MG63 (cell line): ENCODE measurements at places on chromosomes 1 and 21. TPM values are rescaled to one million over a fixed set of nuclear protein-coding genes. Genes with fewer than 3 reads are reported as not detected.

DNA sequence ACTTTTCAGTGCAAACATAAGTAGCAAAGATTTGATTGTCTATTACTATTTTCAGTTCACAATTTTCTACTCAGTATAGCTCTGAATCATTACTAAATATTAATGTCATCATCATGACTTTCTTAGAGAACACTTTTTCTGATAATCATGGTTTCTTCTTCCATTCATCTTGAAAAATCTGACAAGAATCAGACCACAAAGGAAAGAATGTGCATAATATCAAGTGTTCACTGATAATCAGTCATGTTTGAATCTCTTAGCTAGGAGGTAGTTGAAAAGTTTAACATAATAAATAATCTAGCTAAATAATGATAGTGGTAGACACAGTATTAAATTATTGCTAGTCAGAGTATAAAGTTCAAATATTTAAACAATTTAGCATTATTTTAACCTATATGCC lies 133.2 kb downstream of the BRINP3 start:
- DNase-seq: no peak

DNA sequence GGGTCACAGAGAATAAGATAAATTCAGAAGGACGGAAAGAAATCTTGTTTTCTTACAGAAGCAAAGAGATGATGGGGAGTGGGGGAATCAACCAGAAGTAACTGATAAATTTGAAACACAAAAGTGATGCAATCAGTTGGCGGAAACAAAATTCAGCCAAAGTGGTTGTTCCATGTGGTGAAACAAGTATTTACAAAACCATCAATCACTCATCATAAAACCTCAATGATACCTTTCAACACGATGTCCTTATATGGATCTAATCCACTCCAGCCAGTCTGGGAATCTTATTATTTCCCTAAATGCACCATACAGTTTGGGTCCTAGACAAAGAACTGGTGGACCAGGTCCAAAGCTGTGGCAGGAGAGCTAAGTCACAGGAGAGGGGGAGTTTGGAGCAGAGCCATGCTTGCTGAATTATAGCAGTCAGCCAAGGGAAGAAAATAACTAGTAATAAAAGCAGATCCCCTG lies 303.8 kb upstream of the LRRC7 start:
- DNase-seq: no peak

GRCh38 chr1:211336775-211337174 lies 10.1 kb downstream of the TRAF5 start:
- DNase-seq: no peak

GRCh38 chr1:32715901-32716311 lies 13.3 kb upstream of the SYNC start:
- no peak for DNase-seq

- no peak for DNase-seq
Measured at GRCh38 chr1:195958131-195958530, 650.1 kb downstream of the KCNT2 start.

GRCh38 chr1:88398338-88398737 lies 285.7 kb upstream of the PKN2 start:
- DNase-seq: no peak

Gene LAMB3
- 1.5 and 4.7 TPM in 2 replicates for total RNA-seq

Gene RGS1
- total RNA-seq: 0.62 TPM in 1 of 2 replicates, not detected in the other

DNA sequence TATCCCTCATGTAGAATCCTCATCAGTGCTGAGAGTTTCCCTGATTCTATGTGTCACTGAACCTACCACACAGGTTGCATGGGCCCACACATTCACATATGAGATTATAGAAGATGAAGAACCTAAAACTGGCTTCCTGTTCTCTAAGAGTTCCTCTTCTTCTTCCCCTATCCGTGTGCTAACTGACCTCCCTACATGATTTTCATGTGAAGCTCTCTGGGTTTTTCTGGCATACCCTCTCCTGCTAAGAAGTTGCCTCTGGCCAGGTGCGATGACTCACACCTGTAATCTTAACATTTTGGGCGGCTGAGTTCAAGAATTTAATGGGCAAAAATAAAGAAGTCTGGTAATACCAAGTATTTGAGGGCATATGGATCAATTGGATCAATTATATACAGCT lies 5.5 kb upstream of the CD244 start:
- DNase-seq: no peak

DNA sequence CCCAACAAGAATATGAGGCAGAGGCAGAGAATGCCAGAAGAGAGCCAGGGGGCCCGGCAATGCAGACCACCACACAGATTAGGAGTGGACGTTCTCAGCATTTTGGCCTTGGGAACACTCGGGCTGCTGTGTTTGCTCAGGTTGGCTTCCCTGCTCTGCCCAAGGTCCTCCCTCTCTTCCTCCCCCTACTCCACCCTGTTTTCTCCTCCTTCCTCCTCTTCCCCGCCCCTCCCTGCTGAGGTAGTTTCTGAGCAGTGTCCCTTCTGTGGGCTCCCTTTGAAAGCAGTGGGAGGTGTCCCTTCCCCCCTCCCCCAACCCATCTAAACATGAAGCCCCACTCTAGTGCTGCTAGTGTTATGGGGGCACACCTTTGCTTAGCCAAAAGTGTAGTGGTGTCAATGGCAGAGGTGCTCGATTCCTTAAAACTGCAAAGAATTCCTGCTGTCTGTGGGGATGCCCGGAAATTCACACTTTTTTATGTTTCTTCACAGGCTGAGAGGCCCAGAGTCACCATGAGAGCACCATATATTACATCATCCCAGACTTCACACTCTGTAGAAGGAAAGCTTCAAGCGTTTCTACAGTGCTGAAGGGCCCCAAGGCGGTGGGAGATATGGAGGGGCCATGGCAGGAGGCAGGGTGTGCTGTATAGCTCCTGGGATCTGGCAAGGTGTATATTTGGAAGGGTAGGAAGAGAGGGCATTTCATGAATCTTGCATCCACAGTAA lies at the start of gene HHIPL2:
Gene HHIPL2 (minus strand): TSS at position 161 of the 728 bp plus-strand sequence. CDS start 60 bp downstream, at position 101.
- no peak for DNase-seq

DNA sequence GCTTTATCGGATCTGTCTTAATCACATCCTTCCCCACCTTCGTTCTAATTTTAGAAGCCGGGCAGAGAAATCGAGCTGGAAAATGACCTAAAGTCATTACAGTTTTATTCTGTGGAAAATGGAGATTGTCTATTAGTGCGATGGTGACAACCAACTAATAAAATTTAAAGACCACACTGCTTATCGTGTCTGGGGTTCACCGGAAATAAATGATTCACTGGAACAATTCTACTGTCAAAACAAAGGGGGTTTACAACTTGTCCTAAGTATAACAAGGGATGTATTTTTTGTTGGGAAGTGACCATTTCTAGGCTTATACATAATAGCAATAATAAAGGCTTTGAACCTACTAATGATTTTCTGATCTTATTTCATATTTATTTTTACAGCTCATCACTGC lies 55.6 kb downstream of the B3GALNT2 start:
- DNase-seq: no peak

GRCh38 chr21:26795866-26796329 lies 49.3 kb downstream of the ADAMTS1 start:
- DNase-seq: peak; percentile 34

DNA sequence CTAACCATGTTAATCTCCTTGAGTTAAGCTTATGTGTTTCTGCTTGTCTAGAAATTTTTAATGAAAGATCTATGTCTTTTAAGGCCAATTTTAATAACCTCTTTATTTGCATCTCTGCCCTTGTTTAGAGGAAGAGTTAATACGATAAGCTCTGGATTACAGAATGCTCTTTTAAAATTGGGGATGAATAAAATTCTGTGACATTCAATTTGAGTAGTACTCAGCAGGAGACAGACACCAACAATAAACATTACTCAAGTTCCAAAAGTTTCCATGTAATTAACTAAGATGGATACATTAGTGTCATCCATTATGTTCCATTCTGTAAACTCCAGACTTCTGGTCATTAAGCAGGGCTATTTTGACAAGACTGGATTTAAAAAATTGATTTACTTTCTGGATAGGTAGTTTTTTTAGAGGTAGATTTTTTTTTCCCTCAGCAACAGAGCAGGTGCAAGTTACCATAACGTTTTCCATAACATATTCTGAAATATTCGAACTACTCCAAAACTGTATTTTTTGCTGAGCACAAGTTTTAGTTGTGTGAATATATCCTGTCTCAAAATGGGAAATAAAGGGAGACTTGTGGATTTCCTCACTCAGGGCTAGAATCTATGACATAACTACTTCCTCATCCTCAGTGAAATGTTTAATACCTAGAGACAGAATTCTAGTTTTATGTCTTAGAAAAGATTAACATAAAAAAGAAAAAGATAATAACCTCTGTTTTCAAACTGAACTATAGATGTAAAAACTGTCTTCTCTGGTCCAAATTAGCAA lies 221.7 kb downstream of the NEGR1 start:
- no peak for DNase-seq

- DNase-seq: no peak
Measured at GRCh38 chr1:35783055-35783583, 13.3 kb upstream of the CLSPN start.

GRCh38 chr1:3650248-3651025 lies 534 bp upstream of the WRAP73 start:
- no peak for DNase-seq
